ENCODE measurements at places on chromosomes 3 and 15.

DNA sequence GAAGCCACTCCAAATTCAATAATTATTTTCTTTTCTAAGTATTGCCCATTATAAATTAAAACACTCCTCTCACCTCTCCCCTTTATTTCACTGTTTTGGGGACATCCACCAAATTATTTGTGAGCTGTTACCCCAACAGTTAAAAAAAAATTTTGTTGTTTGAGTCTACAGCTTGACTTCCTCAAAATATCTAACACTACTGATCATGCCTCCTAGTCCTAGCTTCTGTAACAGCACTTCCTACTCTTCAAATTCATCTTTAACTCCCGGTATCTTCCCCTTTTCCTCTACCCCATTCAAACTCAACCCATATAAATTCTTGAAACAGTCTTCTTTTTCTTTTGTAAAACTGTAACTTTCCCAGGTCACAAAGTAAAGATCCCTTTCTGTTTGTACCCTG, 15.9 kb downstream of the PARL start:
- no peak for DNase-seq

GRCh38 chr3:42780892-42781700, 8.0 kb upstream of the CCDC13 start:
- no peak for DNase-seq

DNA sequence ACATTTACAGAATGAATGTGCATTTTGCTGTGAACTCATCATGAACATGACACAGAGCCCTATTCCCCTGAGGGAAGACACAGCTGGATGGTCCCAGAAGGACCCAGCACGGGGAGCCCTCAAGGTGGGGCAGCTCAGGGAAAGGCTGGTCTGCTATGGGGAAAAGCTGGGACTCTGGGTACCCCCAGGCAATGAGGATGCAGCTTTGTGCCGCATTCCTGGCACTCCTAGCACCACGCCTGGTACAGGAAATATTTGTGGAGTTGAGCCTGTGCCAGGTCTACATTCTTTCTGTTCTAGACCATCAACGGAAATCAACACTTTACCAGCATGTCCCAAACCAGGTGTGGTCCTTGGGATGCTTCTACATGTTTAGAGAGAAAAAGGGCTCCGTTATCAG, 74.0 kb downstream of the SRGAP3 start:
- DNase-seq: no peak

GRCh38 chr3:143478115-143478693, 358.6 kb downstream of the CHST2 start:
- DNase-seq: no peak

GRCh38 chr15:67127965-67128364, 62.6 kb downstream of the SMAD3 start:
- DNase-seq: no peak

DNA sequence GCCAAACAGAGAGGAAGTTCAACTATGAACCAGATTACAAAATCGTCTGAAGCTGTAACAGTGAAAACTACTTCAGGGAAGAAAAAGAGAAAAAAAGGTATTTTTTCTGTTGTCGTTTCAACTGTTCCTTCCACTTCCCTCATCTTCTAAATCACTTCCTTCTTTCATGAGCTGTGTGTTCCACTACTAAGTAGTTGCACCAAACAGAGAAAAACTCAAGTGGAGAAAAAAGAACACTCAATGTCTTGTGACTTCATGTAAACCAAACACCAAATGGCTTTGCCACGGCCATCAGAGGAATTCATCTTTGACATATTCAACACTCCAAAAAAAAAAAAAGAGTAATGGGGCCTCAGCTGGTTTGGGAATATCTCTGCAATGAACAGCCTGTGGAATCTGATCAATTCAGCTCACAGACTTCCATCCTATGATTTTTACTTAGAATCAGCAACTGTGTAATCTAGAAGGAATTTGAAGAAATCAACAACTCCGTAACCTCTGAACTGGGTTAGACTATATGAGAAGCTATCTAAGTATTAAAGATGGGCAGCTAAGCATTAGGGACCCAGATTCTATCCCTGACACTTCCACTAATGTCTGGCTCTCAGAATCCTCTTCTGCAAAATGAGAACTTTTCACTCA, 47.5 kb upstream of the RNF7 start:
- no peak for DNase-seq

DNA sequence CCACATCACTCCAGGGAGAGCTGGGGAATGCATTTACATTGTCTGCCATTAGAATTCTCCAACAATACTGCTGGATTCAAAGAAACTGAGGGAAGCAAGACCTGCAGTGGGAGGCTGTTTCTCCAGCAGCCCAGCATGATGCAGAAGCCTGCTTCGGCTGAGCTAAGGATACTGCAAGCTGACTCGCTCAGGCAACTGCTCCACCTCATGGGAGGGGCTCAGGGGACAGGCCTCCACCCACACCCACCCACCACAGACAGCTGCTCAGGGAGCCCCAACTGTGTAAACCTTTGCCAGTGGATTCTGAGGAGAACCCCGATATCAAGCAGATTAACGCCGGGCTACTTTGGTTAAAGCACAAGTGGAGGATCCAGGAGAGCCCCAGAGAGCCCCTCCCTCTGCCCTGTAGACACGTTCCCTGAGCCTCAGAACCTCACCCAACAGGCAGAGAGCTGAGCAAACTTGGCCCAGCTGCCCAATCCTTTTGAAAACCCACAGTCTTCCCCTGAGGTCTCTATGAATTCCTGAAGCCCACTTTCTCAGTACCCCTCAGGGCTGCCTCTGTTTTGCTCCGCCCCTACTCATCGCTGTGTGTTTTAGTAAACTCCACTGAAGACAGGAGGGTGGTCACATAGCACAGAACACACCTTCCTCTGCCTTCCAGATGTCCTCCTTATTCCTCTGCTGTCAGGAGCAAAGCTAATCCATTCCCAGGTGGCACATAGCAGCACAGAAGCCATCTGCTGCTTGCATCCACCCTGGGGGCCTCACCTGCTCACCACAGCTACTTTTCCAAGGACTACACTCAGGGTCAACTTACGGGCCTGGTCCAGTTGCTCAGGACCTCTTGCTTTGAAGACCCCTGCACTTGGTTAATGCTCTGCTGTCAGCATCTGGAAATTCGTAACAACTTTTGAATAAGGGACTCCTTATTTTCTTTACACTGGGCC, 269.0 kb downstream of the ABHD5 start:
- DNase-seq: no peak

DNA sequence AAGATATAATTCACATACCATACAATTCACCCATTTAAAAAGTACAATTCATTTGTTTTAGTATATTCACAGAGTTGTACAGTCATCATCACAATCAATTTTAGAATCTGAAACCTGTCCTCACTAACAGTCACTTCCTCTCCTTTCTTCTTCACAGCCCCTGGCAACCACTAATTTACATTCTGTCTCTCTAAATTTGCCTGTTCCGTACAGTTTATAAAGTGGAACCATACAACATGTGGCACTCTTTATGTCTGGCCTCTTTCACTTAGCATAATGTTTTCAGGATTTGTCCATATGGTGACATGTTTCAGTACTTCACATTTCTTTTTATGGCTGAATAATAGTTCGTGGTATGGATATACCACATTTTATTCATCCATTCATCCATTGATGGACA, 22.7 kb downstream of the ERICH6 start:
- DNase-seq: no peak

GRCh38 chr15:94480289-94480834, 249.0 kb downstream of the MCTP2 start:
- no peak for DNase-seq

GRCh38 chr3:112860898-112861297, 14.2 kb upstream of the CD200R1L start:
- no peak for DNase-seq

GRCh38 chr15:37397266-37398022, 297.1 kb upstream of the MEIS2 start:
- no peak for DNase-seq

DNA sequence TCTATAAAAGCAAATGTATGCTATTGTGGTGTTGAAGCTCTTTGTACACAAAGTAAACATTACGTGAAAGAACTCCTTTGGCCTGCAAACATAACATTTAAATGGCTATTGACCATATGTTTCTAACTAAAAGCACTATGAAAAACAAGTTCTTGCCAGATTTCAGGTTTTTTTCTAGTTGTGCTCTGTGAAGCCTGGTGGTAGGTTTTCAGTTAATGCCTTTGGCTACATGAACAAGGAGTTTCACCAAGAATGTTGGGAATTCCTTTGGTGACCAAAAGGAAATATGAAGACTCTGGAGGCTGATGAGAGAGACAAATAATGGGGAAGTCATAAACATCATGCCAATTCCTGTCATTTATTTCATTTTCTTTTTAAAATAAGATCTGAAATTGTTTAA, 66.0 kb downstream of the RBMS3 start:
- DNase-seq: no peak

DNA sequence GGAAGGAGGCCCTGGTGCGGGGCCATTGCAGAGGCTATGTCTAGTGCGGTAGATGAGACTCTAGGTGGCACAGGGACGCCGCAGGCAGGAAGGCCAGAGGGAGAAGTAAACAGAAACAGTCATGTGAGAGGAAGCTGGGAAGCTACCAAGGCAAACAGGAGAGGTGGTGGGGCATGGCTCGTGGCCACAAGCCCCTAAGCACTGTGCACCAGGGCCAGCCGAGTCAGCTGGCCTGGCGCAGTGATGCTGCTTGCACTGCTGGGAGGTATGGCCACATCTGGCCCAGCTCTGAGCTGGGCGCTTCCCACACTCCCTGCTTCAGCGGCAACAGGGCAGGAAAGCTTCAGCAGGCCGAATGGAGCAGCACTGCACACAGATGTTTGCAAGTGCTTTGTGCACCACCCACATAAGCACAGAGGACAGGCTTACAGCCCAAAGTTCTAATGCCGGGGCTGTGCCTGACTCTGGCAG, 76.6 kb downstream of the SRGAP3 start:
- DNase-seq: no peak

- DNase-seq: no peak
These were observed 69.4 kb downstream of the ZBTB20 start for GRCh38 chr3:115077501-115078250.

- no peak for DNase-seq
These were observed 48.3 kb downstream of the CCDC12 start for GRCh38 chr3:46928282-46928681.

All from stimulated activated CD8-positive, alpha-beta memory T cell treated with anti-CD3 and anti-CD28 coated beads, Interleukin-4, amount 100 ng/mL, for 24 hours (primary cell).